ENCODE measurements at places on chromosomes 13 and 19.

GRCh38 chr13:69904784-69905183 lies 202.8 kb upstream of the ATXN8OS start:
- DNase-seq: no peak

GRCh38 chr13:98524391-98524790 lies 52.5 kb downstream of the STK24 start:
- DNase-seq: no peak

DNA sequence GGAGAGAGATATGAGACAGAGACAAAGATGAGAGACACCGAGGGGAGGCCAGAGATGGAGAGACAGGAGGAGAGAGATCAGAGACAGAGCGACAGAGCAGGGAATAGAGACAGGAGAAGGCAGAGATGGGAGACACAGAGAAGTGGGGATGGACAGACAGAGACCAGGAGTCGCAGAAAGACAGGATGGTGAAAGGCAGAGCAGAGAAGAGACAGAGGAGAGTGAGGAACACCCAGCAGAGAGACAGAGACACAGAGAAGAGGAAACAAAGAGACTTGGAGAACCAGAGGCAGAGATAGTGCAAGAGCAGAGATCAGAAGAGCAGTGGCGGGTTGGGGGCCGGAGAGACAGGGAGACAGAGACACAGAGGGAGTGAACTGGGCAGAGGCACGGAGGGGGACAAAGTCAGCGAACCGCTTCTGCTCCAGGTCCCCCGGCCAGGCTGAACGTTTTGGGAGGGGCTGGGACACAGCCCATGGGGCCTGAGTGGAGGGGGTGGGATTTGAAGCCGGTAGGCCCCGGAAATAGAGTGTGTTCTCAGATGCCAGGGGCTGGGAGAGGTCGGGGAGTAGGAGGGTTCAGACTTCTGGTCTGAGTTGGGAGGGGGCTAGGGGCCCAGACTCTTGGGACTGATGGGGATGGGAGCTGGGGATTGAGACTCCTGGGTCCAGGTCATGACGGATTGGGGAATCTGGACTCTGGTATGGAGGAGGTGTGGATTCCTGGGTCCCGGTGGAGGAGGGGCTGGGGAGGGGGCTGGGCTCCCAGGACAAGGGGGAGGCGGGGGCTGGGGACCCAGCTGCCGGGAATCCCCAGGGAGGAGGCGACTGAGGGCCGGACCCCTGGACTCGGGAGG lies 654 bp downstream of the ZNF579 start:
- DNase-seq: peak; percentile 42

DNA sequence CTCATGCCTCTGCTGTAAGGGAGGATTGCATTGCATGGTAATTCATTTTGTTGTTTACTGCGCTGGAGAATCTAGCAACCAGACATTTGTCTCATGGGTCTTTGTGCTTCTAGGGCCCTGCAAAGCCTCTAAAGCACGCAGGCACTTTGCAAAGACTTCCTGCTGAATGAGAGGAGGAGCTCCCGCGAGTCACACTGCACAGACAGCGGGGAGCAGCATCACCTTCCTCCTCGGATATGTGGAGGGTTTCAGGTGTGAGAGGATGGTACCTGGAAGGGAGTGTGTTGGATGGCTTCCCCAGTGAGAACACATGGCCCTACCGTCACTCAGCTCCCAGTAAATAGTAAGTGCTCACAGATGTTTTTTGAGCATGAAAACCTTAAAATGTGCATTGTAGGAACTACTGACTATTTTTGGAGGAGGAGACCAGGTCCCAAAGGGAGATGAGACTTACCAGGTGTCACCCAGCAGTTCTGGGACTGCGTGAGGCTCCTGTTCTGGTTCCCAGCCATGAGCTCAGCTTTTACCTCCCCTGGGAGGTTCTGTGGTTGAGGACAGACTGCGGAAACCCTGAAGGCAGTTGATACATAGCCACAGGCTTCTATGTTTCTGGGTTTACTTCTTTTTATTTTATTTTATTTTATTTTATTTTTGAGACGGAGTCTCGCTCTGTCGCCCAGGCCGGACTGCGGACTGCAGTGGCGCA lies 278.0 kb downstream of the FGF9 start:
- no peak for DNase-seq

- DNase-seq: no peak
Measured at GRCh38 chr13:76632401-76633044, 253.7 kb downstream of the KCTD12 start.

- no peak for DNase-seq
Measured at GRCh38 chr19:48719263-48720171, at the start of gene MAMSTR. MAMSTR (minus strand) TSS chr19:48719725; CDS start chr19:48719031, 694 bp downstream.

- no peak for DNase-seq
Measured at GRCh38 chr19:33503030-33503429, 18.6 kb downstream of the PEPD start.

DNA sequence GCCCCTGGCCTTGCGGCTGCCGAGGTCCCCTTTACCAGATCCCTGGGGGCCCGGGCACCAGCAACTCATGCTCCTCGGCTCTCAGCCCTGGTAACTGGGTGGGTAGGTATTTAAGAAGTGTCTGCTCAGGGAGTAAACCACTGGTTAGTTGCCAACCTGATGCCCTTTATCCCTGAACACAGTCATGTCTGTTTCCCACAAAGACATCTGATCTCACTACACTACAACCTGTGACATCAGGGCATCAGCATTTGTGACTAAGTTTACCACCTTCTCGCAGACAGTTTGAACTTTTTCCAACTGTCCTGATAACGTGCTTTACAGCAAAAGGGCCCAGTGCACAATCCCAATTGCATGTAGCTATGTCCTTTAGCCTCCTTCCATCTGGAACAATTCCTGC lies 22.0 kb downstream of the GGACT start:
- DNase-seq: peak; percentile 12

- DNase-seq: no peak
Measured at GRCh38 chr13:35841060-35841521, 290.1 kb downstream of the DCLK1 start.
